ENCODE measurements at places on chromosomes 1 and 21.
A peak's percentile ranks its signal among the peaks of the same experiment; 100 is the strongest.

DNA sequence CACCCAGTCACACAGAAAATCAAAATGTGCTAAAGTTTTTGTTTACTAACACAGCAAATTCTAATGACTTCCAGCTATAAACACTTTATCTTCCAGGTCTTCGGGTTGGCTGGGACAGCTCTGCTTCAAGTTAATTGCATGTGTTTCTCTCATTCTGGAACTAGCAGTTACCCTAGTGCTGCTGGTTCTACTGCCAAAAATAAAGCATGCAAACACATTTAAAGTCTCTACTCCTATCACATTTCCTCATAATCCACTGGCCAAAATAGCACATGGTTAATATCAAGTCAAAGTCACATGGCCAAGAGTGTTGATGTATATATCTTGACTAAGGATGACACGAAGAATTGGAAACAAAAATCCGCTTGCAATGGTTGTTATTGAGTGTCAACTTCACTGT lies 973.1 kb upstream of the ADGRL2 start:
- peak; percentile 32 for DNase-seq

DNA sequence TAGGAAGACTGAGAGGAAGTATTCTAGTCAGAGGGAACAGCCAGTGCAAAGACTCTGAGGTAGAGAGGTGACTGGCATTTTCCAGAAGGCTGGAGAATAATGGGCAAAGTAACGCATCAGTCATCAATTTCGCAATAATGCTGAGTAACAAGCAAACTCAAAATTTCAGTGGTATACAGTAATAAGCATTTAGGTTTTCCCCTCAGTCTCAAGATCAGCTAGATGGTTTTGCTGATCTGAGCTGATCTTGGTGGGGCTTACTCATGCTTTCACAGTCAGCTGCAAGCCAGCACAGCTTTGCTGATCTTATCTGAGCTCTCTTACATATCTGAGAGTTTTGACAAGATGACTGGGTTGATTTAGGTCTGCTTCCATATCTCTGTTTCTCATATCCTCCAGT lies 108.7 kb downstream of the TSEN15 start:
- no peak for DNase-seq

- DNase-seq = no peak
These were observed 11.0 kb downstream of the IBA57 start for GRCh38 chr1:228176461-228177182.

- no peak for DNase-seq
These were observed 14.2 kb upstream of the RIPK4 start for GRCh38 chr21:41781050-41781410.

GRCh38 chr1:12587981-12588640 lies 29.9 kb downstream of the DHRS3 start:
- DNase-seq = no peak

GRCh38 chr1:113545210-113545609 lies 154.9 kb downstream of the MAGI3 start:
- DNase-seq = no peak

- DNase-seq = no peak
These were observed 136.7 kb upstream of the ETV3 start for GRCh38 chr1:157274698-157275534.

DNA sequence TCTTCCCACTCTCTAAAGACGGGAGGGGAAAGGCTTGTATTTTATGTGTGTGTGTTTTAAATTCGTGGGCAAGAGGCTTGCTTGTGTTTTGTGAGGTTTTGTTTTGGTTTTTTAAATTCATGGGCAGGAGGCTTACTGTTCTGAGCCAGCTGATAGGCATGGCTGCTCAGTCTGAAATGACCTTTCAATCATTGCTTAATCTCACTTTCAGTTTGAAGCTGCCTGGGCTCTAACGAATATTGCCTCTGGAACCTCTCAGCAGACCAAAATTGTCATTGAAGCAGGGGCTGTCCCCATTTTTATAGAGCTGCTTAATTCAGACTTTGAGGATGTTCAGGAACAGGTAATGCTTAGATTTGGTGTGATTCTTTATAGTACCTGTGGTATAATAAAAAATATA lies 20.3 kb upstream of the TXLNA start:
- DNase-seq = no peak

DNA sequence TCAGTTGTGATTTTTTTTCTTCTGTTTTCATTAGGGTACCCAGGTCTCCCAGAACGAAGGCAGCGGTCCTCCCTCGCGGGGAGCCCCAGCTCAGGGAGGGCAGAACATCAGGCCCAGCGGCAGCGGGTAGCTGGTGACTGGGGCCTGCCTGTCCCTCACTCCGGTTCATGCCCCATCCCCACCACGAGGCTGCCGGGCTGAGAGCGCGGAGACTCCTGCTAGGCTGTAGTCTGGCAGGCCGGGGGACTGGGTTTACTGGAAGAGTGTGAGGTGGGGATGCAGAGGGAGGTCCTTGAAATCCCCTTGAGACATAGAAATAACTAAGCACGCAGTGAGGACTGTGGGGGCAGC lies 10.5 kb downstream of the BRINP2 start:
- no peak for DNase-seq

DNA sequence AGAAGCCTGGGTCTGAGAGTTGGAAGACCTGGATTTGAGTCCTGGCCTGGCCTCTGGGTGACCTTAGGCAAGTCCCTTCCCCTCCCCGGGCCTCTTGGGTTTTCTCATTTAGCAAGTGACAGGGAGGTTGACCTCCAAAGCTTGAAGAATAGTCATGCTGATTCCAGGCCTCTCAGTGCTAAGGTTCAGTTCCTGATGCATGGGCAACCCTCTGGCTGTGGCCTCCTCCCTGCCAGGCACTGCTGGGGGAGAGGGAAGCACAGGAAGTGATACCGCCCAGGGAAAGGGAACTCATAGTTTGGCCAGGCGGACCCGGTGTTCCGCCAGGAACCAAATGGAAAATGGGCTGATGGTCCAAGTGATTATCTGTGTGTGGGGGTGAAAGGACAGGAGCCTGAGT lies 23.6 kb upstream of the WASF2 start:
- no peak for DNase-seq

DNA sequence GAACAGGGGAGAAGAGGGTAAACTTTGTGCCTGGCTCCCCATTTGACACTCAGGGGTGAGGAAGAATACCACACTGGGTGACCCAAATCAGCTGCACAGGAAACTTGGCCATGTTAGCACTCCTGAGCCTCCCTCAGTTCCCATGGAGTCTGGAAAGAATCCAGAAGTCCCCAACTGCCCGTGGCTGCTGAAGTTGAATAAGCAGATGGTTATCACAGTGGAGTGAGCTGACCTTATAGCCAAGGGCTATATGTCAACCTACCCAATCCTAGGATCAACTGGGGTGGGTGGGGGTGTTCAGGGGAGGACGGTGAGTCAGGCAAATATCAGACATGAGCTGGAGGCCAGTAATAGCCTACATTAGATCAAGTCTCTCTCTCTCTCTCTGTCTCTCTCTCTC lies 20.4 kb downstream of the KCNH1 start:
- DNase-seq = no peak

GRCh38 chr21:36422279-36423098 lies 37.3 kb downstream of the CHAF1B start:
- DNase-seq = no peak

DNA sequence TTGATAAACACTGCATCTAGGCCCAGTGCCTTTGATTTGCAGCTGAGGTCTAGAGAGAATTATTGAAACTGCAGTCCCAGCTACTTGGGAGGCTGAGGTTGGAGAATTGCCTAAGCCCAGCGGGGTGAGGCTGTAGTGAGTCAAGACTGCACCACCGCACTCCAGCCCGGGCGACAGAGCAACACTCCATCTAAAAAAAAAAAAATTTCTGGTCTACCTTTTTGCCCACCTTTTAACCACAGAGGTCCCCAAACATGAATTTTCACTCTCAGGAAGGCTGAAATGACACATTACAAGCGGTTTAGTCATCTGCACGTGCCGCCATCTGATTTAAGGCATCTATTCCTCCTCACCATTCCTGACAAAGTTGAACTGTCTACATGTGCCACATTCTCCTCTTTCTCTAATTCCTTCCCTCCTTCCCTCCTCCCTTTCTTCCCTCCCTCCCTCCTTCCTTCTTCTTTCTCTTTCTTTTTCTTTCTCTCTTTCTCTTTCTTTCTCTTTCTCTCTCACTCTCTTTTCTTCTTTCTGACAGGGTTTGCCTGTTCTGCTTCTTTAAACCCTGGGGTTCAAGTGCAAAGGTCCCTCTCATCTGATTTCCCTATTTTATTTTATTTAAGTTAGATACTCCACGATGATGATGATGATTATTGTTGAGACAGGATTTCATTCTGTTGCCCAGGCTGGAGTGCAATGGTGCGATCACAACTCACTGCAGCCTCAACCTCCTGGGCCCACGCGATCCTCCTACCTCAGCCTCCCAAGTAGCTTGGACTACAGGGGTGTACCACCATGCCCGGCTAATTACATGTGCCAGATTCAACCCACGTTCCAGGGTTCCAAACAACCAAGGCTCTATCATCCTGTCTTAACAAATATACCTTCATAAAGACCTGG lies 3.0 kb upstream of the SOD1 start:
- no peak for DNase-seq

DNA sequence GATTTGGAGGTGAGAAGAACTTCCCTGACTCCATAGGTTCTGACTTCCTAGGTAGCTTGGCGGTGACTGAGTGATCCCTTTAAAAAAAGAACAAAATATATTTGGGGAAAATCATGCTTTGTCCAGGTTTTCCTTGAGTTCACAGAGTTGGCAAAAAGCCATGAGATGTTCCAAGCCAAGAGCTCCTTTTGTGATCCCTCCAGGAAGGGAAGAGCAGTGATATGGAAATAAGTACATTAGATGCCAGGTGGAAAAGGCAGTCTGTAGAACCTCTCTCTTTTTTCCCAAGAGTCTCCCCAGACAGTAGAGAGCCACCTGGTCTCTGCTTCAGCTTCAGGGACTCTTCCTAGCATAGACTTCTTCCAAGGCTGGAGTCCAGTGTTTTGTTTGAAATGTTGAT lies 10.2 kb downstream of the TLCD4 start:
- DNase-seq = no peak

DNA sequence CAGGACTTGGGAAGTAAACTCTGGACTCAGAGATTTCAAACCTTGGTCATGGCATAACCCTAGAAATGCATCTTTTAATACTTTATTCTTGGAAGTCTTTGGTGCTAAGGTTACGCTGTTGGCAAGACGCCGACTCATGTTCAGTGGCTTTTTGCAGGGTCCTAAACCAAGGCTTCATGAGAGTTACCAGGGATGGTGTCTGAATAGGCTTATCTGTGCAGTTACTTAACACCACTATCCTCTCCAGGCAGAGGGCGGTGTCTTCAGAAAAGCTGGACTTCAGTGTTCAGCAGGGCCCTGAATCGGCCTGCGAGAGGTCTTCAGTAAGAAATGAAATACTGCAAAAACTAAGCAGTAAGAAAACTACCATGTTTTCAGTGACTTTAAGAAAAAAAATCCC lies 58.3 kb downstream of the SIM2 start:
- no peak for DNase-seq

GRCh38 chr1:23957096-23957495 lies 2.5 kb upstream of the PNRC2 start:
- DNase-seq = no peak

GRCh38 chr1:8171751-8172464 lies 145.8 kb upstream of the ERRFI1 start:
- no peak for DNase-seq

- no peak for DNase-seq
These were observed 3.1 kb downstream of the KRTAP10-8 start for GRCh38 chr21:44614961-44615391.

DNA sequence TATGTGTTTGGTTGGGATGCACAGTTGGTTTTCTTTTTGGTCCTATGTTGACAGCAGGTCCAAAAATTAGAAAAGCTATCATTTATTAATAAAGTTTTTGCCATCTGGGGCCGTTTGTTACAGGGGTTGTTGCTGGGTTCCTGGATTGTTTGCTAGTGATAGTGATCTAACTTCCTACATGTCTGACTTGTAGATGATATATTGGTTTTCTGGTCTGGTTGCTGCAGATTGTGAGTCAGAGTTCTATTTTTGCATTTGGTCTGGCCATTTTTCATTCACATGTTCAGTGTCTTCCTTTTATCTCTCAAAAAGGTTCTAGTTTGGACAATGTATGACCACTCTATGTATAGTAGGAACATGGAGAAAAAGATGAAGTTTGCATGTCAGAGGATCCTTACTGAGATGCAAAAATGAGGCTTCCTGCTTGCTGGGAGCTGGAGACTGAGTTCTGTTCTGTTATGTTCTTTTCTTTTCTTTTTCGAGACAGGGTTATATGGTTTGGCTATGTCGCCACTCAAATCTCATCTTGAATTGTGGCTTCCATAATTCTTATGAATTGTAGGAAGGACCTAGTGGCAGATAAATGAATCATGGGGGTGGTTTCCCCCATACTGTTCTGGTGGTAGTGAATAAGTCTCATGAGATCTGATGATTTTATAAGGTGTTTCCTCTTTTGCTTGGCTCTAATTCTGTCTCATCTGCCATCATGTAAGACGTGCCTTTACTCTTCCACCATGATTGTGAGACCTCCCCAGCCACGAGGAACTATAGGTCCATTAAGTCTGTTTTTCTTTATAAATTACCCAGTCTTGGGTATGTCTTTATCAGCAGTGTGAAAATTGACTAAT lies 4.2 kb upstream of the NVL start:
- no peak for DNase-seq

DNA sequence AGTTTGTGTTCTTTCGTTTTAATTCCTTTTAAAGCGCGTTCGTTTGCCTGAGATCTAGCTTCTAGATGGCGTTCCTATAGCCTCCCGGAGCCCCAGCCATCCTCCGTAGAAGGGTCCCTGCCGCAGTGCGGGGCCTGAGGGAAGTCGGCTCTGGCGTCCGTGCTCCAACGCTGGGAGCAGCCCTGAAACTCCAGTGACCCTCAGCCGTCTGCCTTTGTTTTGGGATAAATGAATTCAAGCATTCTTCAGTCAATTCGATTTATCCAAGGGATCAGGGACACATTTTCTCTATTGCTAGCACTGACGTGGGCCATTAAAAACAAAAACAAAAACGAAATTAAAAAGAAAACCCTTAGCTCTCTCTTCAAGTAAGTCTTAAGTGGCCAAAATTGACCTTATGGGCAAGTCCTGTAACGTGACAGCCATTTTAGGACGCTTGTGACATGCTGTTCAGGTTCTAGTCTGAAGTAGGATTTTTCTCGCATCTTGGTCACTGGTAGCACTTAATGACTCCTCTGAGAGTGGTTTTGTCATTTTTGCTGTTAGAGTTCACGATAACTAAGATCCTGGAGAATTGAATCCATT lies 742 bp upstream of the HSPA13 start:
- DNase-seq = no peak

GRCh38 chr1:170407581-170407980 lies 124.4 kb upstream of the GORAB start:
- DNase-seq = no peak

DNA sequence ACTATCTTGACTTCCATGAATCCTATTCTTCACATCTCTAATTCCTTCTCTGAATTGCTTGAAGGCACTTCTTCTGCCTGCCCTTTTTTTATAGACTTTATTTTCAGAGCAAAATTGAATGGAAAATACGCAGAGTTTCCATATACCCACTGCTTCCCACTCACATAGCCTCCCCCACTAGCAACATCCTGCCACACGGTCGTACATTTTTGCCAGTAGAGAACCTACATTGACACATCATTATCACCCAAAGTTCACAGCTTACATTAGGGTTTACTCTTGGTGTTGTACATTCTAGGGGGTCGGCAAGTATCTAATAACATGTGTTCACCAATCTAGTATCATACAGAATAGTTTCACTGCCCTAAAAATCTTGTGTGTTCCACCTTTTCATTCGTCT lies 12.3 kb downstream of the EEIG2 start:
- no peak for DNase-seq

- DNase-seq = no peak
These were observed 117.5 kb downstream of the BACH1 start for GRCh38 chr21:29416268-29416667.

GRCh38 chr1:192766009-192766625 lies 42.7 kb upstream of the RGS2 start:
- no peak for DNase-seq
